ENCODE measurements at places on chromosomes 6 and 20. TPM values are rescaled to one million over a fixed set of nuclear protein-coding genes. Genes with fewer than 3 reads are reported as not detected.

POPDC3 gene
- total RNA-seq, result 0.58 TPM

PSORS1C2 gene
- not detected for total RNA-seq

XKR7 gene
- 0.34 TPM for total RNA-seq

ME1 gene
- total RNA-seq, result 13.8 TPM

LAMA4 gene
- total RNA-seq, result 5.6 TPM

LTA gene
- total RNA-seq, result not detected

RBM24 gene
- 4.2 TPM for total RNA-seq

DNA sequence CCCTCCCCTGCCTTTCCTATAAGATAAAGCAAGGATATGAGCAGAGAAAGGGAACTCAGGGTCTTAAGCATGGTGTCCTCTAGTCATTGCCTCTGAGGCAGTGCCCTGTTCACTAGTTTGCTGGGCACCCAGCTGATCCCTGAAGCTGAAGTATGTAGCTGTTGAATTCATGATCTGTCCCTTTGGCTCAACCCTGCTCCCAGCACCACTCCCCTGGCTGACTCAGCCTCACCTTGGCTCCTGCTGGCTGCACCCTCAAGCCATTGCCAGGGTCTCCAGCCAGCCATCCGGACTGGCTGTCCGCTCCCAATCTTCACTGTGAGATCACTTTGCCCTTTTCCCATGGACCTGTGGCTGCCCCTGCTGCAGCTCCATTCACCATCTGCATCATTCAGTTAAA, 25.9 kb upstream of the UST start:
- DNase-seq, result no peak

GRCh38 chr6:33740794-33741193, 5.9 kb downstream of the IP6K3 start:
- no peak for DNase-seq

GRCh38 chr6:13811627-13812358, 2.6 kb downstream of the MCUR1 start:
- DNase-seq, result no peak

GRCh38 chr6:156795825-156796224, 18.6 kb downstream of the ARID1B start:
- no peak for DNase-seq

DNA sequence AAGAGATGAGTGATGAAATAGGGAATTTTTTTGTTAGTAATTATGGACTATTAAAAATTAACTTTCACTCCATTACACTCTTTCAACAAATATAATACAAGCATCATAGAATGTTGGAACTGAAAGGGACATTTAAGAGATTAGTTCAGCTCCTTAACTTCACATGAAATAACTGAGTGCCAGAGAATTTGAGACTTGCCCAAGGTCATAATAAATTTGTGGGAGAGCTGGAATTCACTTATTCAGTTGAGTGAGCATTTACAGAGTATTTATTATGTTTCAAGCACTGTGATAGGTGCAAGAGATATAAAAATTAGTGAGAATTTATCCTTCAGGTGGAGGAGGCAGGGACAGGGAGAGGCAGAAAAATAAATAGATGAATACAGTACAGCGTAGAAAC, 154.6 kb downstream of the KCNQ5 start:
- no peak for DNase-seq

DNA sequence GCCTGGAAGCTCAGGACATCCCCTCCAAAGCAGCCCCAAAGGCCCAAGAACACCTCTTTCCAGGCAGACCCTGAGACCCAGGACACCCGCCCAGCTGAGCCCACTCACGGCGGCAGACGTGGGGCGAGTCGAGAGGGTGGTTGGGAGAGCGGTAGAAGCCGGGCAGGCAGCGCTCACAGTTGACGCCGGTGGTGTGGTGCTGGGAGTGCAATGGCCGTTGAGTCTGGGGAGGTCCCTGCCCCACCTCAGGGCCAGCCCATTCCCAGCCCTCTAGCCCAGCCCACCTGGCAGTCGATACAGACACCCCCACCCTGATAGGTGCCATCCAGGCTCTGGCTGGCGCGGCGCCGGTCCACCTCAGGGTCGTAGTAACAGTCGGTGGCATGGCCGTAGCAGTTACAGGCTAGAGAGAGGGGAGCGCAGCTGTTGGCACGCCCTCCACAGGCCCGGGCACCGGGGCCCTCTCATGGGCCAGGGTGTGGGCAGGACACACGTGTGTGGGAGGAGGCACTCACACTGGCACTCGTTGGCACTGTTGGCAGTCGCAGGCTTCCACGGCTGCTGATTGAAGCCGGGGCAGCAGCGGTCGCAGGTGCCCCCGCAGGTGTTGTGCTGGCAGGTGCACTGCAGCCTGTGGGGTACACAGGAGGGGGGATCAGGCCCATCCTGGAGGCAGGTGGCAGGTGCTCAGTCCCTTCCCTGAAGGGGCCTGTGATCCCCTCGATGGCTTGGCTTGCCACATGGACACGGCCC, 20.5 kb downstream of the LAMA5 start:
- DNase-seq, result no peak

DNA sequence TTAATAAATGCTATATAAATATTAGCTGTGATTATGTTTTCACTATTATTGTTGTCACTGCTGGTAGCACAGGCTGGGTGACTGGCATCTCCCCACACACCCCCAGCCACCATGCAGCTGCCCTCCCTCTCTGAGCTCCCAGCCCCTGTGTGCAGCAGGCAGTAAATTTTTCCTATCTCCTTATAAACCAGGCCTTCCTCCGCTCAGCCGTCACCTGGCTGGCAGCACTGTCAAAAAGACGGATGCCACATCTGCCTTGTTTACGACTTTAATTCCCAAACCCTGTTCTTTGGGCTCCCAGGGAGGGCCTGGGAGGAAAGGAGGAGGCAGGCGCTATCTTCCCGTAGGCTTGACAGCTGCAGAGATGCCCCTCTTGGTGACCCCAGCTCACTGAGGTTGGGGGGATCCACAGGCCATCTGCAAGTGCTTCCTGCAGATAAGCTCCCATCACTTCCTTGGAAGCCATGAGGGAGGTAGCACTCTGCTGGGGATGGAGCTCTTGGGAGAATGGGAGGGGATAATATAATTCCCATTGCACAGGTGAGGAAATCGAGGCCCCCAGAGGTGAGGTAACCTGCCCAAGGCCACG, 94.5 kb downstream of the GRM4 start:
- no peak for DNase-seq

DNA sequence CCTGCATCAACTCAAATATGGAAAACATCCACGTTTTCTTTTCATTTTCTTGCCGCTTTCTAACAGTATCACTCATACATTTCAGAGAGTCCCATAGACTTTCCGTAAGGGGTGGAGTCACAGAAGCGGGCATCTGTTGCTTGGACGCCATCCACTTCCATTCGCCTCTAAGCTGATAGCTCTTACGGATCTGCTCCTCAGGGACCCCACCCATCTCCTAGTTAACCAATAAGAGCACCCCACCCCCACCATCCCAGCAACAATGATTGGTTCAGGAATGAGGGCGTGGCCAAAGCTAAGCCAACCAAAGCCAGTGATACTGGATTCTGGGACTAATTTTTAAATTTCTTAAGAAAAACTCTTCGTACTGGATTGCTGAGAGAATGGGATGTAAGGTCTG, 42.4 kb downstream of the SLC2A10 start:
- no peak for DNase-seq

GRCh38 chr20:1566701-1567100, 9.2 kb upstream of the SIRPD start:
- peak; percentile 12 for DNase-seq

- no peak for DNase-seq
Measured at GRCh38 chr20:9705722-9706476, 133.0 kb downstream of the PAK5 start.

DNA sequence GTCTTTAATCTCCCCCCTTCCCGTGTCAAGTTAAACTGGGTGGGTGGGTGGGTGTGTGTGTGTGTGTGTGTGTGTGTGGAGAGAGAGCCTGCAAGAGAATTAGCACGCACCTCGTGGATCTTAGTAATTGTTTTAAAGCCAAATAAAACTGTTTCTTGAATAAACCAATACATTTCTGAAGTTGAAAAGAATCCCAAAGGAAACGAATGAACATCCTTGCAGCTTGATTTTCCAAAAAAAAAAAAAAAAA, 381 bp upstream of the BICRAL start:
- no peak for DNase-seq

GRCh38 chr20:21191839-21192238, 66.0 kb downstream of the KIZ start:
- DNase-seq, result no peak

- DNase-seq, result no peak
Measured at GRCh38 chr6:73665686-73666319, 12.0 kb upstream of the SLC17A5 start.

DNA sequence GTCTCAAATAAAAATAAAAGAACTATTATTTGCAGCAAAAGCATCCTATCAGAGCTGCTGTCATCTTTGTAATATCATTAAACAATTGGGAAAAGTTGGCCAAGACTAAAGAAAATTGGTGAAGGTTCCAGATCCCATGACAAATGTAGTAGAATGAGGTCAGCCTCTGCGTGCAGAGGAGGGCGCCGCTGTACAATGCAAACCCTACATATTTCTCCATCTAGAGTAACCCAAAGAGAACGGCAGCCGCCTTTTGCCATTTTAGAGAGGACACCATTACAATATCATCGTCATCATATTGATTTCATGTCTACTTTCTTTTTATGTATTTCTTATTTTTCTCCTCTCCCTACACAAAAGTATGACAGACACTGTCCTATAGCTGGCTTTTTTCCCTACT, 59.5 kb downstream of the ZMYND8 start:
- no peak for DNase-seq

- no peak for DNase-seq
Measured at GRCh38 chr6:21933351-21933750, 339.8 kb downstream of the SOX4 start.

DNA sequence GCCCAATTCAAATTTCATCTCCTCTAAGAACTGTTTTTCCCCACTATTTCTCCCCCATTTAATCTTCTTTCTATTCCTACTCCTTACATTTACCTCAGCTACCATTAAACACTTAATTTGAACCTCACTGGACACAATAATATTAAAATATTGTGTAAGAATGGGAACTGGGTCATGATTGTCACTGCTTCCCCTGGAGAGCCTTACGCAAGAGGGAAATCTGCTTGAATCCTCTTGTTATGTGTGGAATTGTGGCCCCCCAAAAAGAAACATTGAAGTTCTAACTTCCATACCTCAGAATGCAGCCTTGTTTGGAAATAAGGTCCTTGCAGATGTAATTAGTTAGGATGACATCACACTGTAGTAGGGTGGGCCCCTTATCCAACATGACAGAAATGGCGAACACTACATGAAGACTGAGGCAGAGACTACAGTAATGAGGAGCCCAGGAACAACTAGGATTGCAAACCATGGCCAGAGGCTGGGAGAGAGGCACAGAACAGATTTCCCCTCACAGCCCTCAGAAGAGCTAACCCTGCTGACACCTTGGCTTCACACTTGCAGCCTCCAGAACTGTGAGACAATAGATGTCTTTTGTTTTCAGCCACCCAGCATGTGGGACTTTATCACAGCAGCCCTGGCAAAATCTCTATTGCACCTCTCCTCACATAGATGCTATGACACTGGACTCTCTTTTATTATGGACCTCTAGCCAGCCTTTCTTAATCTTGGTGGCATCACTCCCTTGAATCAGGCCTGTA, 29.9 kb downstream of the HIVEP2 start:
- DNase-seq, result no peak

GRCh38 chr6:89079511-89080234, 878 bp upstream of the PNRC1 start:
- no peak for DNase-seq

DNA sequence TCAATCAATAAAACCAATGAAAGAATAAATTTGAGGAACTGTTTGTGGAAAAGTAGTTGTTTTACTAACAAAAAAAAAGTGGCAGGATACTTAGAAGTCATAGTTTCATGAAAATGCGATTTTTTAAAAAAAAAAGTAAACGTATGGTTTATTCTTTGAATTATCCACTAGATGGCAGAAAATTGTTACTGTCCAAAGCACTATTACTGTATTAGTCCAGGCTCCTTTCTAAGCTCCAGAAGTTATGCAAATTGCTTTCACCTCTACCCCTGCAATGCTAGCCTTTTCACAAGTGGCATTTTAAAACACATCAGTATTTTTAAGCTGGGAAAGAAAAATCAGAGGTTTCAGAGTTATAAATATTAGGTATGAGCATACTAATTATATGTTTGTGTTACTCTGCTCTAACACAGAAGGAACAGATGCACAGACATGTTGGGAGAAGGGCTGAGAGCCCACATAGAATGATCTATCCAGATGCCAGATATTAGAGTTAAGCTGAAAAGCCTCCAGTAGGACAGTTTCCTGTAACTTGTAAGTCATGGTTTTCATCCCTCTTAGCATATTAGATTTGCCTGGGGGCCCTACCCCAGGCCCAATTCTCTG, 63.9 kb downstream of the FHL5 start:
- DNase-seq, result no peak

- DNase-seq, result no peak
Measured at GRCh38 chr20:38108986-38109541, 56.0 kb downstream of the TGM2 start.

DNA sequence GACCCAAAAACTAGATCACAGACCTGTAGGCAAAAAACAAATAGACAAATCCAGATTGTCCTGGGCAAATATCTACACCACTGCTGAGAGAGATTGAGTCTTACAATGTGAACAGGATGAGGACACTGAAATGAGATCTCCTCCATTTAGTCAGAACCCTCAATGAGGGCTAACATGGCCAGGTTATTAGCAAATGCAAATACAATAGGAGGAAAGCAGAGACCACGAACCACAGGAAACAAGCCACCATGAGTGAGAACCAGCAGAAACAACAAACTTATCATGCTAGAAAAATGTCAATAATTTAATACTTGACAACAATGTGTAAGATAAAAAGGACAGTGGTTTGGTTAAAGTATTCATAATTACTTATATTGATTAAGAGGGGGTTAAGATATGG, 162.8 kb downstream of the SYNE1 start:
- no peak for DNase-seq

DNA sequence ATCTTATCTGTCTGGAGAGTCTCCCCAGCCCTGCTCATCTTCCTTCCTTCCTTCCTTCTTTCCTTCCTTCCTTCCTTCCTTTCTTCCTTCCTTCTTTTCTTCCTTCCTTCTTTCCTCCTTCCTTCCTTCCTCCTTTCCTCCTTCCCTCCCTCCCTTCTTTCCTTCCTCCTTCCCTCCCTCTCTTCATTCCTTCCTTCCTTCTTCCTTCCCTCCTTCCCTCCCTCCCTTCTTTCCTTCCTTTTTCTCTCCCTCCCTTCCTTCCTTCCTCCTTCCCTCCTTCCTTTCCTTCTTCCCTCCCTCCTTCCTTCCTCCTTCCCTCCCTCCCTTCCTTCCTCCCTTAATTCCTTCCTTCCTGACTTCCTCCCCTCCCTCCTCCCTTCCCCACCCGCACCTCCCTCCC, 284.0 kb downstream of the KHDC1L start:
- DNase-seq, result no peak

- DNase-seq, result peak; percentile 65
Measured at GRCh38 chr6:146090474-146090873, 61.6 kb downstream of the GRM1 start.

- no peak for DNase-seq
Measured at GRCh38 chr20:15706719-15707118, 866.5 kb downstream of the KIF16B start.

DNA sequence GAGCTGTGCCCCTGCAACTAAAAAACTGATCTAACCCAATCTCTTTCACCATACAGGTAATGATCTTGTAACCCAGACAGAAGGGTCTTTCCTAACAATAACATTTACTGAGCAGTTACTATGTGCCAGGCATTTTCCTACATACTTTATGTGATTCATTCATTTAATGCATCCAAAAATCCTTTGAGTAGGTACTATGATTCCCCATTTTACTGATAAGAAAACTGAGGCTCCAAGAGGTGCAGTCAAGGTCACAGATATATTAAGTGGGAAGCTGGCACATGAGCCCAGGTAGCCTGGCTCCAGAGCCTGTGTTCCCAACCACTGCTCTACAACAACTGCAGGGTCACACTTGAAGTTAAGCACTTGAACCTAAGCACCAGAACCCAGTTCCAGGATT, 87.6 kb downstream of the NCR2 start:
- DNase-seq, result no peak
